HCEC 1CT (cell line): ENCODE measurements at places on chromosomes 5 and 9.
A peak's percentile ranks its signal among the peaks of the same experiment; 100 is the strongest.

DNA sequence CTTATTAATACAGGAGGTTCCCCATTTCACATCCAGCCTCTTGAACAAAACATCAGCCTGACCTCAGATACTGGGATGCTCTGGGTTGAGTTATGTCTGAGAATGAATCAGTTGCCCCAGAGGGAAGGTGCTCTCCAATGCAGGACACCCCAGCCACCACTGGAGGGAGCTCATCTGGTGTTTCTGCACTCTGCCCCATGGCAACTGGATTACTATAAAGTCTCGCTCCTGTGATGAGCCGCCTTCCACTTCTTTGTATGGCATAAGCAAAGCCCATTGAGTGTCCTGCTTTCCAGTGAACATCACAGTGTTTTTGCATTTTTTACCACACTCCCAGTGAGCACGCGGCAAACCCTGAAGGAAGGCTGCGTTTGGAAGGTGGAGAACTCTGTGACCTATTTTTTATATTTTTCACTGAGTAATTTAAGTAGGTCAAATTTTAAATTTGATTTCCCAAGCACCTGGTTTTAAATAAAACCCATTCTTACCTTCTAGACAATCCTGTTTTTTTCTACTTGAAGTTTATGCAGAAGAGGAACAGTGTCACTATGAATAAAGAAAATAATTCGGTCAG is 176.9 kb upstream of the WWC1 start:
- peak; percentile 46 for DNase-seq

DNA sequence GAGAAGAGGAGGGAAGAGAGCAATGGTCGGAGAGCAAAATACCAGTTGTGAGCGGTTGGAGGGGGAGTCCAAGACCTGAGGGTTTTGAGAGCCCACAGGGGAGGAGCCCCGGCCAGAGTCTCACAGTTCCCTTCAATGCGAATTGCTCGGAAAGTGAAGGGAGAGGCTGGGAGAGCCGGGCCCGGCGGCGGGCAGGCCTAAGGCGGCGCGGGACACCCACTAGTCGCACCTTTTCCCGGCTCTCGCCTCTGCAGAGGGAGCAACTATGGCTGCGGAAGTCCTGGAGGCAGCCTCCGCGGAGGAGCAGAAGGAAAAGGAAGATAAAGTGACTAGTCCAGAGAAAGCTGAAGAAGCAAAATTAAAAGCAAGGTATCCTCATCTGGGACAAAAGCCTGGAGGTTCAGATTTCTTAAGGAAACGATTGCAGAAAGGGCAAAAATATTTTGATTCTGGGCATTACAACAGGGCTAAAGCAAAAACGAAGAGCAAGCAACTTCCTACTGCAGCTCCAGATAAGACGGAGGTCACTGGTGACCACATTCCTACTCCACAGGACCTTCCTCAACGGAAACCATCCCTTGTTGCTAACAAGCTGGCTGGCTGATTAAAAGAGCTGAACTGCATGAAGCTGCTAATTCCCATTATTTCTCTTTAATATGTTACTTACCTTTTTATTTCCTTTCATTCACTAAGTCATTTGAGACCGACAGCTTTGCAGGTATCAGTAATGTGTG is 6.5 kb upstream of the BTNL3 start:
- DNase-seq, result no peak

- no peak for DNase-seq
These were observed 6.1 kb upstream of the RASGEF1C start for GRCh38 chr5:180214870-180215770.

GRCh38 chr9:91884696-91885687 is 65.0 kb downstream of the ROR2 start:
- DNase-seq, result peak; percentile 42

DNA sequence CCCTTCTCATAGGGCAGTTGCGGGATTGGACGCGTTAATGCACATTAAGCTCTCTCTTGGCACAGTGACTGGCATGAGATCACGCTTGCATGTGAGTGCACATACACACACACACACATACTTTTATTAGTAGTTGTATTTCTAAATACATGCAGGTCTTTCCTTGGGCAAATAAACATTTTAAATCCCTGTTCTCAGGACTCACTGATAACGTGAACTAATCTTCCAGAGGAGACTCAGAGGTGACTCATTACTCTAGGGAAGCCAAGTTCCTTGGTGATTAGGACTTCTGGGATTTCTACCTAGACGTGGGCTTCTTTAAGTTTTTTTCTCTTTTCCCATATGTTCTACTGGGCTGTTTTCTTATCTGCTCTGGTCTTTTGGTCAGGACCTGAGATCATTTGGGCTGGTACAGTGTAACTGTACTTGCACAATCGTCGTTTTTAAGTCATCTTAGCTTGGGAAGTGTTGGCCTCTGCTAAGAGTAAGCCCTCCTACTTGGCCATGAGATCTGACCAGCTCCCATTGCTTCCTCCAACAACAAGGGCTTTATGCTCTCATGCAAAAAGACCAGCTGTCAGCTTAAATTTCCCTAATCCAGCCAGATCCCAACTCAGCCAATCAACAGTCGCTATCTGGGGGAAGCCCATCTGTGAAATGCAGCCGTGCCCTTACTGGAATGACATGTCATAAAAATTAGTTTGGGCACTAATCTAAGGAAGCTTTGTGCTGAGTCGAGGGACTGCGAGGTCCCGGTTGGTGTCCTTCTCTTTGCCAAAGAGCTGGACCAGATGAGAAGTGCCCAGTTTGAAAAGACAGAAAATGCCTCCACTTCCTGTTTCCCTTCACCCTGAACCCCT is 176.4 kb upstream of the ANKRD55 start:
- DNase-seq, result peak; percentile 80

GRCh38 chr5:137034764-137035479 is 464.2 kb downstream of the SPOCK1 start:
- DNase-seq, result no peak

DNA sequence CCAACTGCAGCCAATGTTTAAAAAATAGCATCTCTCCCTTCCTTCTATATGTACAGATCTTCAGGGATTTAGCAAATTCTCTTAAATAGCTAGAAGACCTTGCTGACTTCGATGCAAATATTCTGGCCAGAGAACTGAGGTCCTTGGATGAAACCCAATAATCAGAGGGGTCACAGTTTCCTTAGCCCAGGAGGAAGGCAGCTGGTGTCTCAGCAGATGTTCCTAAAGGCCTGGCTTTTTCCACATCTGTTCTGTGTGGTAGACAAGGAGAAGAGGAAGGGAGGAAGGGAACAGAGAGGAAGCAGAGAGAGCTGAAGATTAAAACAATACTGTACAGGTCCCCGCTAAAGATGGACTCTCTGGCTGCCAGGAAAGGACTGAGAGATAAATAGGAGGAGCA is 33.1 kb downstream of the BOD1 start:
- no peak for DNase-seq

DNA sequence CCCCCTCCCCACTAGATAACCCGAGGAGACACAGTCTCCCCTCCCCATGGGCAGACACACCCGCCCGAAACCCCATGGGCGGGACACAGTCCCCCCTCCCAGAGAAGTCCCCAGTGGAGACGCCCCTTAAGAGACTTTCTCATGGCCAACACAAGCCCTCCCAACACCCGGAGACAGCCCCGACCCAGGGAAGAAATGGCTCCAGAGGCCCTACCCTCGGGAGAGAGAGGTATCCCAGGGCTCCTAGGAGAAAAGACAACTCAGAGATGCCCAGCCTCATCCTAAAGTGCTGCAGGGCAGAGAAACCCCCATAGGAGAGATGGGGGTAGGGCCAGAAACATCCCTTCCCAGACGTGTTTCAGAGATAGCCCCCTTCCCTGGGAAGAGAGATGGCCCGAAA is 27.4 kb downstream of the PCDH1 start:
- DNase-seq, result no peak

DNA sequence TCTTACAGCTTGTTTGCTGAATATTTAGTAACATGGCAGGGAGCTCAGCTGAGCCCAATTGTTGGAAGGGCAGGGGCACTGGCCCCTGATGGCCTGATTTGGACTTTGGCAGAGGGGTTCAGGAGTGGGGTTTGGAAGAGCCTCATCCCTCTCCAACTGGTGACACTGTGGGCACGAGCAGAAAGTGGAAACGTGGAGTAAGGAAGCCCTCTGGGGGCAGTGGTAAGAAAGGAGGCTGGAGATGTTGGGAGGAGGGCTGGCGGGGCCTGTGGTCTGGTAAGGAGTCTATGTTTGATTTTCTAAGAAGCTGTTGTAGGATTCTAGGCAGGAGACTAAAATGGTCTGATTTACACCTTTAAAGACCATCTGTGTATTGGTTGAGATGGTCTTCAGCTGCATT is 208.9 kb downstream of the HSPA4 start:
- no peak for DNase-seq

- no peak for DNase-seq
These were observed 676 bp upstream of the OCLN start for GRCh38 chr5:69491838-69492390.

DNA sequence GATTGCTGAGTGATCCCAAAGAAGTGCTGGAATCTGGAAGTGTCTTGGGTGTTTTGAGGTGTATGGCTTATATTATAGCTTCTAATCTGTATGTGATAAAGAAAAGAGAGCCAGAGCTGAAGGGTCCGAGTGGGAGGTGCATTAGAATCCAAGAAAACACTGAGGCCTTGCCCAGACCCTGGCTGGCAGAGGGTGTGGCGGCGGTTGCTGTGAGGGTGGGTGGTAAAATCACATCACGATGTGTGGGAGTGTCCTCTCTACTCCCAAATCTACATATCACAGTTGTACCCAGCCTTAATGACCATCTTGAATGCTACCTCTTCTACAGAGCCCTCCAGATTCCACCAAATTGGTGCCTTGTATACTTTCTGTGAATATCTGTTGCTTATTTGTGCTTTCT is 28.9 kb downstream of the ACTBL2 start:
- no peak for DNase-seq

GRCh38 chr9:14277761-14278160 is 36.2 kb downstream of the NFIB start:
- DNase-seq, result no peak

DNA sequence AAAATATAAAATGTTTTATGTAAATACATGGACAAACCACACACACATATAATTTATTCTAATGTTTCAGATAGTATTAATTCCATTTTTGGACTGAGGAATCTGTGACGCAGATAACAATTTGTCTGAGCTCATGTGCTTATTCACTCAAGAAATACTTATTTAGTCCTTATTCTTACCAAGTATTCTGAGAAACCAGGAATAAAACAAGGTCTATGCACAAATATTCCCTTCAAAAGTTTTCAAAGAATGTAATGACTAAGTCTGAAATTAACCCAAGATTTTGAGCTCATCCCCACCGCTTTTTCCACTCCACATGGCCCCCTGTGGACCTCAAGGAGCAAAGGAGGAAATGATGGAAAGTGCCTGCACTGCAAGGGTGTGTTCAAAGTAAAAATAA is 1022.3 kb downstream of the EFNA5 start:
- DNase-seq, result no peak

DNA sequence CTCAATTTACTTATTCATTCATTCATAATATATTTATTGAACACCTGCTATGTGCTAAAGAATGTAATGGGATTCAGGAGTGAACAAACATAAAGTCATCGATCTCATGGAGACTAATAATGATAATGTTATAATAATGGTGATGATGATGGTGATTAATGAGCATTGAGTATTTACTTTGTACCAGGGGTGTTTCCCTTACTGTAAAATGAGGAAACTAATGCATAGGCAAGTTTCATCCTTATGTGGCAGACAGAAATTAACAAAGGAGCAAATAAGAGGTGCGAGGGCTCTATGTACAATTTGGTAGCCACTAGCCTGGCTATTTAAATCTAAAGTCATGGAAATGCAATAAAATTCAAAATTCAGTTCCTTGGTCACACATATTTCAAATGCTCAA is 11.1 kb upstream of the LCP2 start:
- no peak for DNase-seq

GRCh38 chr9:125548141-125548540 is 158.9 kb downstream of the MAPKAP1 start:
- DNase-seq, result no peak

DNA sequence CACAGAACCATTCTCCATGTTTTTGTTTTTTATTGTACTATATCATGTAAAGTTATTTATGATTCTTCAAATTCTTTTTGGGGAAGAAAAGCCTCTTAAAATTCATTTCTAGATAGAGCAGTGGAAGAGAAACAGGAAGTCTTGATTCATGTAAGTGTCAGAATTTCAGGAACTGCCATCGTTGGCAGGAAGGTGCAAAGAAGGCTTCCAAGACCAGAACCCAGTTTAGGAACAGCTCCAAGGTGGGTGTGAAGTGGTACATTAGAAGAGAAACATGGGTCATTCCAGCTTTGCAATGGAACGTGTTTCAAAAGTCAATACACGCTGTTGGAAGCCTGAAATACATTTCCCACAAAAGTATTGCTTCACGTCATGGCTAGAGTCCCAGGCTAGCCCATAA is 14.8 kb downstream of the SAXO1 start:
- DNase-seq, result no peak

DNA sequence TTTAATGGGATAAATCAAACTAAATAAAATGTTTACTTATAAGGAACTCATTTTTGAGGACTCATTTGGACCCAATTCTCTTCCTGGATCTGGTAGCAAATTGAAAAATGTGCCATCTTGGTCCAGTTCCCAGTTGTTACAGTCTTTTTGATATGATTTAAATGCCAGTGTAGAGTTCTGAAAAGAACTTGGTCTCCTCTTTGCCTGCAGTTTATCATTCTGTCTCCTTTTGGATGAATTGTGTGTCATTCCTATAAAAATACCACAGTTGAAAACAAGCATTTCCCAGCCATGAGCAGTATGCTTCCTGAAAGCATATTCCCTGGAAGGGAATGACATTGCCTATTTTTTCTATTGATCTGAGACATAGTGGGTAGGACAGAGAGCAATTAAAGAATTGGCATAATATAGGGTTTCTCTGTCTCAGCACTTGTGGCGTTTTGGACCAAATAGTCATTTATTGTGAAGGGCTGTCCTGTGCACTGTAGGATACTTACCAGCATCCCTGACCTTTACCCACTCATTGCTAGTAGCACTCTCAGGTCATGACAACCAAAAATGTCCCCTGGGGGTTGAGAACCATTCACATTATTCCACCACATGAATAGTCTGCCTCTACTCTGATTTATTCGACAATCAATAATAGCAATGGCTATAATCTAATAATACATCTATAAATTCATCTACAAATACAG is 181.8 kb downstream of the NXNL2 start:
- DNase-seq, result no peak

DNA sequence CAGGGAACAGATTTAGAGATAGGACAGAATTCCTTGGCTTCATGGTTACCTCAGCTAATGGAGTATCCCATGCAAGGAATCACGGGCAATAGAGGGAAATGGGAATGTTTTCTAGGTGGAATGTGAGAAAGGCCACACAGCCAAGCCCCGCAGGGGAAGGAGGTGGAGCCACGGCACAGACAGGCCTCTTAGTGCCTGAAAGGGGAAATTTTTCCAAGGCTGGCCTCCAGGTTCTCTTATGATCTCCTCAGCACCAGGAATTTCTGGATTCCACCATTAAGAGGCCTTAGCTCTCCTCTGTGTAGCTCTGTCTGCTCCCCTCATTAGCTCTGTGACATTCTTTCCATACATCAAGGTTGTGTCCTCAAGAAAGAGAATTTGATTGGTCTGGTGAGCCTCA is 124.7 kb downstream of the GALNT10 start:
- DNase-seq, result no peak
